ENCODE measurements at places on chromosomes 7 and 10. TPM values are rescaled to one million over a fixed set of nuclear protein-coding genes. Genes with fewer than 3 reads are reported as not detected.

DNA sequence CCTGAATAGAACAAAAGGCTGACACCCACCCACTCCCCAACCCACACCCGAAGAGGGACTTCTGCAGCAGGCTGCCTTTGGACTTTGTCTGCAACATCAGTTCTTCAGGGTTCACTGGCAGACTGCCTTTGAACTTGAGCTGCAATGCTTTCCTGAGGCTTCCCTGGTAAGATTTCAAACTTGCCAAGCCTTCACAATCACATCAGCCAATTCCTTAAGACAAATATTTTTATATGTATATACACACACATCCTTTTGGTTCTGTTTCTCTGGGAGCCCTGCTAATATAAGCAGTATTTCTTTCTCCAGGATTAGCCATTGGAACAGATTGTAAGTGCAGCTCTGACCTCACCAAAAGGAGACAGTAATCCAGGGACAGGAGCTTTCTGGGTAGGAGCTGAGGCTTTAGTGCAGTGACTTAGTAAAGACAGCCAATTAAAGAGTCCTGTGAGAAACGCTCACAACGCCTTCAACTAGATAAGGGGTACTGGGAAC is 55.6 kb upstream of the KMT2E start:
- peak; percentile 81 for DNase-seq
- no peaks in the 10 kb centered on the region for H3K27me3 ChIP-seq
- no peak overlapping the region for H3K4me3 ChIP-seq
- peaks cover 23% of the 10 kb centered on the region for H3K4me1 ChIP-seq

DNA sequence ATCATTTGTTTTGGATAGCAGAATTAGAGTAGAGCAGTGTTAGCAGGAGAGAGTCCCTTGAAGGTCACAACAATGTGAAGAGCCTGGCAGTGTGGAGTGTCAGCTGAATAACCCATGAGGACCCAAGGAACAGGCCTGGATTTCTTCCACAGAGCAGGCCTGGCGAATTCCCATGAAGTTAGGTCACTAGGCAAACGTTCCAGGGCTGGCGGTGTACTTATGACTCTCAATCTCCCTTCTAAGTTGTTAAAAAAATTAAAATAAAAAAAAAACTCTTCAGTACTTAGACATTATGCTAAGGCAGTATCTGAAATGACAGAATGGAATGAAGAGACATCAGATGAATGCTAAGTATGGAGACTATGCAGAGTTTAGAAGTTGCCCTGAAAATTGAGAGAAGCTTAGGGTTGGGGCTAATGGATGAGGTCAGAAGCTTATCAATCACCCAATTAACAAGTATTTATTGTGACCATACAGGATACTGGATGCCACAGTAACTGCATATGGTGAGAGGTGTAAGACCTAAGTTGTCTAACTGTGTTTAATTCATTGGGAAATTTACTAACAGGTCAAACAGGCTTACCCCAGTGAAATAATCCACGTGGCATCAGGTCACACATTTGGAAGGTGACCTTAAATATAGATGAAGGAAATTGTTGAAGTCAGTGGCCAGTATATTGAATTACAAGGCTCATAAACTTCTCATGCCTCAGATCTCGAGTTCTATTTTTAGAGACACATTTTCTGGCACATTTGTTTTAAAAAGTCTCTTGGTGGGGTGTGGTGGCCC is 126.2 kb upstream of the NRP1 start:
- no peak overlapping the region for H3K4me3 ChIP-seq
- H3K27me3 ChIP-seq, result no peaks in the 10 kb centered on the region
- no peaks in the 10 kb centered on the region for H3K36me3 ChIP-seq
- peak; percentile 72 for DNase-seq

Gene STEAP2
- total RNA-seq, result 3.9 TPM

Gene ITIH5
- total RNA-seq, result under 0.01 TPM

Gene TEX36
- not detected for total RNA-seq

Gene CC2D2B
- total RNA-seq, result not detected
